ENCODE measurements at places on chromosomes 2 and 18.

- DNase-seq = no peak
These were observed 45.4 kb downstream of the SLC40A1 start for GRCh38 chr2:189534854-189535832.

DNA sequence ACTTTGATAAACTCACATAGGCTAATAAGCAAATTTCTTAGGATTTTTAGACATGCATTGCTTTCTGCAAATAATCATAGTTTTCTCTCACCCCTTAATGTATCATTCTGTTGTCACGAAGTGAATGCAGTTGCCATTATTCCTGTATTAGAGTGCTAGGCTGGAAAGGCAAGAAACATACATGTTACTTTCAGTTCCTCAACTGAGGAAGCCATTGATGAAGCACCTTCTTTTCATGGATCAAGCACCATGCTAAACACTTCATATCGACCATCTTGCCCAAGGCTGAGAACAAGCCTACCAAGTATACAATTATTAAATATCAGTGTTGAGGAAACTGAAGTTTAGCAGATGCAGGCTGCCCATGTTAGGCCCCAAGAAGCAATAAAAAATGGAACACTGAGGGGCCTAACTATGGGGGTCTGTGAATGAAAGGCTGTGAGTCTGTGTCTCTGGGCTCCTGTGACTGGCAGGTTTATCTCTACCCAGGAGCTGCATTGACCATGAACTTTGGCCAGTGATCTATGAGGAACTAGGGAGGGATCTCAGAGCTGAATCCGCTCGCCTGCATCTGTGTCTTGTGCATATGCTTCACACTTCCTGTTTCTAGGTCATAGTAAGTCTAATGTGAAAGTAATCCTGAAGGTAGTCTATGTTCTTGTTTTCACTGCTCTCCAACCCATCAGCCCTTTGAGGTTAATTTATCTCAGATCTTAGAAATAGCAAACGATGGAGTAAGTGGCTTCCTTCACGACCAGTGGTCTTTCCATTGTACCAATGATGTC is 16.0 kb upstream of the TSPYL6 start:
- no peak for DNase-seq

DNA sequence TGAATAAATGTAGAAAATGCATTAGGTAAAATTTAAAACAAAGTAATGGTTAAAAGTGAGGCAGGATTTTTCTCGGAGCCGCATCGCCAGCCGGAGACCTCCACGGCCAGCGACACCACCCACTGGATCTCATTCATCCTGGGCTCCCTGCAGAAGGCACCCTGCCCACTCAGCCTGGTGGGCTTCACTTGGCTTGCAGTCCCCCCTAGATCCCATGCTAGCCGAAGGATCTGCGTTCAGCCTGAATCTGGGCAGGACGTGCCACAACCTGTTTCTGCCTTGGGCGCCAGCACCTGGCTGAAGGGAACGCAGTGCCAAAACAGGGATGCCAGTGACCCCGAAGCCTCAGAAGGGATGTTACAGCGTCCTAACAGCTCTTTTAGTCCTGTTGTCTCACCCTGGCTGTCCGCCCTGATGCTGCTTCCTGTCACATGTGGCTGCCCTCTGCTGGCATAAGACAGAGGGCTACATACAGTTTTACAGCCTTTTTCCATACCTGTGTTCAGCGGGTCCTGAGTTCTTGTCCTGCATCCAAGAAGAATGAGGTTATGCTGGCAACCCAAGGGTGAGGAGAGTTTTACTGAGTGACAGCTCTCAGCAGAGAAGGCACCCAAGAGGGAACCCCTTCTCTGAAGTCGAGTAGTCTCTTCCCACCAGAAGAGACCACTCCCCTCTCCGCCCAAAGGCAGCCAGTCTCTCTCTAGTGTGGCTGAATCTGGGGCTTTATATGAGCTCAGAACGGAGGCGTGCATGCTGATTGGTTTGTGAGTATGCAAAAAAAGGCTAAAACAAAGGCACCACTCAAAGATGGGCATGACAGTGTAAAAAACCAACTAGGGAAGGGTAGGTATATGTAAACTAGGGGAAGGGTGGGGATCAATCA is 173.1 kb upstream of the GYPC start:
- DNase-seq = no peak

GRCh38 chr2:201949927-201950246 is 83.8 kb upstream of the FZD7 start:
- no peak for DNase-seq

- no peak for DNase-seq
These were observed 274.5 kb downstream of the CLIP4 start for GRCh38 chr2:29389686-29390085.

Data from mucosa of descending colon (tissue), 3 donors.